Caco-2 (cell line): ENCODE measurements at places on chromosomes 16 and 17. TPM values are rescaled to one million over a fixed set of nuclear protein-coding genes. Genes with fewer than 3 reads are reported as not detected.

Gene C17orf107
- total RNA-seq = 0.86 and 1.0 TPM in 2 replicates

Gene CDK5R1
- 6.6 and 7.3 TPM in 2 replicates for total RNA-seq

- DNase-seq = no peak
- H3K27ac ChIP-seq = peak overlapping the region; percentile 60
- peaks cover 12% of the 10 kb centered on the region for H3K4me1 ChIP-seq
- no peaks in the 10 kb centered on the region for H3K27me3 ChIP-seq
- no peaks in the 10 kb centered on the region for H3K36me3 ChIP-seq
These were observed 14.5 kb upstream of the MTSS2 start for GRCh38 chr16:70700101-70701020.

GRCh38 chr16:1427473-1428461 is 3.1 kb upstream of the PERCC1 start:
- no peak overlapping the region for H3K27ac ChIP-seq
- H3K4me1 ChIP-seq = peaks cover 18% of the 10 kb centered on the region
- DNase-seq = no peak
- no peaks in the 10 kb centered on the region for H3K27me3 ChIP-seq
- no peaks in the 10 kb centered on the region for H3K36me3 ChIP-seq

- no peak overlapping the region for H3K4me3 ChIP-seq
- no peaks in the 10 kb centered on the region for H3K4me1 ChIP-seq
- H3K27ac ChIP-seq = no peak overlapping the region
- DNase-seq = no peak
These were observed 719 bp downstream of the PMFBP1 start for GRCh38 chr16:72171236-72171635.

GRCh38 chr17:57097832-57098421 is 12.9 kb downstream of the AKAP1 start:
- peaks cover 7% of the 10 kb centered on the region for H3K4me1 ChIP-seq
- H3K36me3 ChIP-seq = peaks cover 1% of the 10 kb centered on the region
- no peak for DNase-seq
- H3K27me3 ChIP-seq = no peaks in the 10 kb centered on the region
